ENCODE measurements at places on chromosomes 4 and X.

- no peak for DNase-seq
These were observed 180.3 kb upstream of the KLHL4 start for GRCh38 chrX:87337267-87337666.

DNA sequence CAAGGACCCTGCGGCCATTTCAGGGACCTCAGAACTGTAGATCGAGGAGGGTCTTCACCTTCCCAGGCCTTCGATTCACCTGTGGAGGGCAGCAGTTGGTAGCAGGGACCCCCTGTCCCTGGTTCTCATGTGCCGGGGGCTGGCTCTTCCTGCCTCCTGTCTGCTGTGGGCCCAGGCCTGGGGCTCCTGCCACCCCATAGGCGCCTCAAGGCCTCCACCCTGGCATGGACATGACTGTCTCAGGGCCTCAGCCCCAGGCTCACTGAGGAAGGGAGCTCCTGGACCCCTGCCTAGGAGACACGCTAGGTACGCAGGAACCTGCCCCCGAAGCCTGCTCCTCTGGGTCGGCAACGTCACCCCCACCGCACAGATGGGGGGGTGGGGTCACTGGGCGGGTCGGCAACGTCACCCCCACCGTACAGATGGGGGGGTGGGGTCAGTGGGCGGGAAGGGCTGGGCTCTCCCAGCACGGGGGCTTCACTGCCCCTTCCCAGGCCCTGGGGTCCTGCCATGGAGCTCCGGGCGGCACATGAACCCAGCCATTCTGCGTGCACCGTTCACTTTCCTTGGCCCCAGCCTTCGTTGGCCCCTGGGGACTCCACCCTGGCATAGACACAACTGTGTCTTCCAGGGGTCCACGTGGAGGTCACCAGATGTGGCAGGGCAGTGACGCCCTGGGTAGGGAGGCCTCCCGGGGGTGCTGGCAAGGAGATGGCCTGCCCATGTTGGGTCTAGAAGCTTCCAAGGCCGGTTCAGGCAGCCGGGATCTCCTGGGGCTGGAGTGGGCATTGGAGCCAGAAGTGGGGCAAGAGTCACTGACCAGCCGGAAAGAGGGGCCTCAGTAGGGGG lies 3.5 kb upstream of the HGFAC start:
- no peak for DNase-seq

DNA sequence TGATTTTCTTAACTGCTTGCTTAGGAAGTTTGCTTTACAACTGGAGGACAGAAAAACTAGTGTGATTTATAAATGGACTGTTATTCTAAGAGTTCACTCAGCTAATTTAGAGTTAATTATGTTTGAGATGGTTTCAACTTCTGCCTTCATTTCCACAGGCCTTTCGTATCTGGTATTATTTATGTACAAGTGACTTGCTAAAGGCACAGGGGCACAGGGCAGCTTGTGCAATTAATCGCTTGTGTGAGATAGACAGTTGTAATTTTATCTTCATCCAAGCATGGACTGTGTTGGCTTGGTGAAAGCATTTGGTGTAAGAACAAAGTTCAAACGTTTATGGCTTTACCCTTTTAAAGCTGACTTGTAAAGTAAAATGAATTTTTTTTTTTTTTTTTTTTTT lies 38.3 kb downstream of the GPAT3 start:
- DNase-seq, result no peak

DNA sequence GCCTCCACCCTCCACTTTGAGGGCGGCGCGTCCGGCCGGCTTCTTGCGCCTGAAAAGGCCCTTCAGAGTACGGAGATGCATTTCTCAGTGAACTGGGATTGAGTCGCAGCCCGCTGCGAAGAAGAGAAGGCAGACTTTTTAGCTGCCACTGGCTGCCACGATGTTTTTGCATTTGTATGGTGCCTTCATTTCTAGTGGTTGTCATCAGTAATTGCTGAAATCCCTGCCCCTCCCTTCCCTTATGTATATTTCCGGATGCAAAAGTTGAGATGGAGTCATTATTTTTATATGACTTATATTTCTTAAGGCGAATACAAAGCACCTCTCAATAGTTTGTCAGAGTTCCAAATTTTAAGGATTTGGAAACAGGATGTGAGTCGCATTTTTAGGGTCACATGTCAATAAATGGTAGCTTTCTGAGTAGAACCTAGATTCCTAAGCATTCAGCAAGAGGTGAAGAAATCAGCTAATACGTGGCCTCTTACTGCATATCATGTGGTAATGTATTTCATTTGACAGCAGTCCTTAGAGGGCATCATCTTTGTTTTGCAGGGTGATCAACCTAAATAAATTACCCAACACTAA lies 658 bp downstream of the ATP6AP2 start:
- DNase-seq, result no peak

DNA sequence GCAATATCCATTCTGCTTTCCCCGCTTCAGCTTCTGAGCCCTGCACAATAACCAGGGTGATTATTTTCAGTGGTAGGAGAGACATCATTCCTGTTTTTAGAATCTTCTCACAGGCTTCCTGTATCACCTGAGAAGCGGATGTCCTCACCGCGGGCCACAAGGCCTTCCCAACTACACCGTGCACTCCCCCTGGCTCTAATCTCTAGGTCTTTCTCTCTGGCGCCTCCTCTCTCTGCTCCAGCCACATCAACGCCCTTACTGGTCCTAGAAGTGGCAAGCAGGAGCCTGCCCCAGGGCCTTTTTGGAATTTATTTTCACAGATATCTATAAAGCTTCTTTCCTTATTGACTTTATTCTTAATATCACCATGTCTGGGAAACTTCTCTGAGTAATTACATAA lies 675.2 kb upstream of the FRG1 start:
- DNase-seq, result no peak

DNA sequence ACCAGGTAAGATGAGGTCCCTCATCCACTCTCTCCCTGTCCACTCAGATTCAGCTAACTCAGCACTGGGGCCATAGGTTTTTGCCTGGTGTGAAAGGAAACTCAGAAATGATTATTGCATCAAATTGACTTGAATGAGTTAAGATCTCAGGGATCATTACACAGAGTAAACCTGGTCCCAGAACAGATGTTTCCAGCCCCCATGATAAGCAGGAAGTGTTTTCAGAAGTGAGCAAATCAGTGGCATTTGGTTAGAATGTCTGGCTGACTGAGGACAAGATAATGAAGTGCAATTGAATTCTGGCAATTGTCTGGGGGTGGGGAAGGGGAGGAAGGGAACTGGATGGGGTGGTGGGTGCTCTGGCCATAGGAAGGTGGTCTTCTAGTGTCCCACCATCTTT lies 108.0 kb downstream of the CHIC2 start:
- DNase-seq, result no peak

GRCh38 chr4:123259676-123260646 lies 136.6 kb upstream of the SPRY1 start:
- no peak for DNase-seq

DNA sequence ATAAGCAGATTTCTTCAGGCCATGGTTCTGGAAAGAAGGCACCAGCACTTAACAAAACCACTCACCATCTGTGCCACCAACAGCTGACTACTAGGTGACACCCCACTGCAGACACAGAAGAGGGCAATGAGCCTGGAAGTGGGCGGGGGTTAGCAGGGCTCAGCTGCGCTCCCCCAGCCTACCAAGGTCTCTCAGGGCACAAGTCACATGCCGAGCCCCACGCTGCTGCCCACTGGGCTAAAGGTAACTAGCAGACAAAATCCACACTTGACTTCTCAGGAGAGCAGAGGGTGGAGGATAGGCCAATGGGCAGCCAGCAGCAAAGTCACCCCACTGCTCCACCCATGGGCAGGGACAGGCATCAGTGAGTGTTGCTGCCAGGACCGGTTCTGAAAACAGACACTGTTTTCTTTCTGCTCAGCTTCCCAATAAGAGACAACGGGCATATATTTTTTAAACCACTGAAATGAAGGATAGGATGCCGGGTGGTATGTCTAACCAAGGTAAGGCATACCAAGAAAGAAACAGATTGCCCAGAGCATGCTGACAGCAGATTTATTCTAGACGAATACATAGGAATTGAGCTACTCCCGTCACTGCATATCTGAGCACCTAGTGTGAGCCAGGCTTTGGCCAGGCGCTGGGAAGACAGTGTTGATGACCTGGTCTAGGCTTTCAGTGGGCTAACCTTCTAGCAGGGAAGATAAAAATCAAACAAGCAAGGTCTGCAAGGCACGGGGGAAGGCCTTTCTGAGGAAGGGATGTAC lies 20.1 kb downstream of the ACSL1 start:
- DNase-seq, result no peak

DNA sequence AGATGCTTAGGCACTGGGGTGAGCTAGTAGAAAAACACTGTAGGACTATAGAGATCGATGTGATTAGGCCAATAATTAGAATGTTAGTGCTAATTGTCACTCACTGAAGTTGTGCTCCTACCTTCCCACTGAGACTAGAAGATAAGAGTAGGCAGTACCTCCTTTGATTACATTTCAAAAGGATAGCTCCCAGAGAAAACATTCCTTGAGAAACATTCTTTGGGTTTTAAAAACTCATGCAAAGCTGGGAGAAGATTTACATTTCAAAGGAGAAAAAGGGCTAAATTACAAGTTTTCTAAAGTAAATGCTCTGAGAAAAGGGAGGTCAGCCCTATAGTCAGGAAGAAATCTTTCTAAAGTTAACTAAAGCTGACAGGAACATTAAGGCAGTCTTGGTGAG lies 860.3 kb upstream of the NDST4 start:
- no peak for DNase-seq

GRCh38 chrX:115892787-115893671 lies 277.5 kb upstream of the AGTR2 start:
- DNase-seq, result no peak

GRCh38 chrX:39750256-39750790 lies 347.4 kb downstream of the BCOR start:
- DNase-seq, result no peak

- no peak for DNase-seq
These were observed 46.4 kb upstream of the PRPS1 start for GRCh38 chrX:107581923-107582322.

GRCh38 chr4:82787342-82787741 lies 11.3 kb downstream of the SCD5 start:
- DNase-seq, result no peak

DNA sequence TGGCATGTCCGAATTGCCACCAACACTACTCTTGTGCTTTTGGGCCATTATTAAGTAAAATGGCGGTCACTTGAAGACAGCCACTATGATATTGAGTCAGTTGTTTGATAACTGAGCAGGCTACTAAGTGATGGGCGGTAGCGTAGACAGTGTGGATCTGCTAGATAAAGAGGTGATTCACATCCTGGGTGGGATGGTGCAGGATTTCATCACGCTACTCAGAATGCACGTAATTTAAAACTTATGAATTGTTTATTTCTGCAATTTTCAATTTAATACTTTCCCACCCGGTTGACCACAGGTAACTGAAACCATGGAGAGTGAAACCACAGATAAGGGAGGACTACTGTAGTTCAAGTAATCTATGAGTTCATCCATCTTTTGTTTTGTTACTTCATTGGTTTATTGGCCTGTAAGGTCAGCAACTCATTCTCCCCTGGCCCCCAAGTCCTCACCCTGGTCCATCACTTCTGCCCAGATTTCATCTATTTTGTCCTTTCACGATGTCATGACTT lies 2.9 kb downstream of the ARAF start:
- no peak for DNase-seq

DNA sequence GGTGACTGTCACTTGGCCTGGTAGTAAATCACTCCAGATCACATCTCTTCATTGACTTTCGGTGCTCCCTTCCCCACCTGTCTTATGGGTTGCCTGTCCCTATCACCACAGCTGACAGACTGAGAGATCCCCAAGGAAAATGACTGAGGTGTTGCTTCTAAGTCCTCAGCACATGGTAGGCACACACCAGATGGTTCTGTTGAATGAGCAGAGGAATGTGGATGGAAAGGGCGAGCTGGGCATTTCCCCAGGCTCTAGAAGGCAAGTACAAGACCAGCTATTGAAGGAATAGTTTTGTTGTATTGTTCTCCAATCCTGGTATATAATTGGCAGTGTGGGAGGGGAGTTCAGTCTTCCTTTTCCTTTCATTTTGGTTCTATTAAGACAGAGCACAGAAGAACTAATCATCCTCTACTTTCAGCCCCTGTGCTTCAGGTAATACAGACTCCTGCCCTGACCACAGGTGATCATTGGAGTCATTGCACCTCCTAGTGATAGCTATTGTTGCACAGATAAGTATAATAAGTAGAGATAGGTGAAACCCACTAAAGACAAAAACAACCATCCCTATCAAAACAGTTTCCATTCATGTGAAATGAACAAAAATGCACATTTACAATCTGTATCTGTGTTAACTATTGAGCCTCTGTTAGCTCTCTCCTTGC lies 158.6 kb downstream of the TRAM1L1 start:
- no peak for DNase-seq

DNA sequence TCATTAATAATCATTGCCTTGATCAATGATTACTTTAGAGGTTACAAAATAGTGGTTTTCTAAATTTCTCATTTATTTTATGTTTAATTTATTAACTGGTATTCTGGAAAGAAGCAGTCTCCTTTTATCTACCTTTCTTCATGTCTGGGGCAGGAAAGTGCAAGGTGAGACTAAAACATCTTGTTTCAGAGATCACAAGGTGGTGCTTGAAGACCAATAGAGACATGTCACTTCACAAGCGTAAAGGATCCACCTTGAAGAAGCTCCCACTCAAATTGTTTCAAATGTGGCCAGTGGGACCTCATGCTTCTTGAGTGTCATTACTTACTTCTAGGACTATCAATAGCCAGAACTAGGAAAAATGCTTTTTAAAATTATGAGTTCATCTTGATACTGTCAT lies 1568.7 kb downstream of the RPA4 start:
- no peak for DNase-seq

- DNase-seq, result no peak
These were observed 90.1 kb upstream of the RPL34 start for GRCh38 chr4:108529984-108530905.

GRCh38 chr4:1295405-1296055 lies 5.8 kb downstream of the MAEA start:
- DNase-seq, result no peak

DNA sequence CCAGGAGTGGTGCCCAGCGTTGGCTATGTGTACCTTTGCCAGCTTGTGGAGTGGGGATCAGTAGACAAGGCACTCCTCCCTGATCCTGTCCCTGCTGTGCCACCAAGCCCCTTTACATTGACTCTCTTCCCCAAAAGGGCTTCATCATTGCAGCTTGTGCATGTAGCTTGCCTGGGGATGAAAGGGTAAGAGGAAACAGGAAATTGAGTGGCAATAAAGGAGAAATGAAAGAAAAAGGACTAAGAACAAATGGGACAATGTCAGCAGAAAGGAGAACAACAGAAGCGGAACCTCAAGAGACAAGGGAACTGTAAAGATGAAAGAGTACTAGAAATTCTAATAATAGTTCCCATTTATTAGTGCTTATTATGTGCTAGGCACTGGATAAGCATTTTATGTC lies 8.7 kb upstream of the IL13RA1 start:
- no peak for DNase-seq

DNA sequence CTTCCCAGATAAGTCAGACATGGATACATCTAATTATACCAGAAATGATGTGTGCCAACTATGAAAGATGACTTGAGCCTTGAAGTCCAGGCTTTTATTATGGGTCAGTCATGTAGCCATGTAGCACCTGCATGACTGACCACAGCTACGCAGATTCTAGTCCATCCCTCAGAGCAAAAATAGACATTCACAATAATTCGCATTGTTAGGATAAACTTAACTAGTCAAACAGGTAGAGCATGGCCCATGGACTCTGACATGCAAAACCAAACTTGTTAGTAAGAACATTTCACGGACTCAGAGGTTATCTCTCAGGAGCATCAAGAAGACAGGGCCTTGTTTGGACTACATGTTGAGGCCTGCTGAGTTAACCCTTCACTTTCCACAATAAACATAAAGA lies 132.6 kb downstream of the PWWP3B start:
- no peak for DNase-seq

GRCh38 chr4:23234716-23235115 lies 542.0 kb downstream of the GBA3 start:
- no peak for DNase-seq

- no peak for DNase-seq
These were observed at the start of gene HTATSF1 for GRCh38 chrX:136497556-136498052. HTATSF1 (plus strand) TSS chrX:136497592; CDS start chrX:136497685, 93 bp downstream.

All from stimulated activated CD4-positive, alpha-beta T cell treated with anti-CD3 and anti-CD28 coated beads, Interleukin-1b, Interleukin-23, amount 100 ng/mL, for 24 hours (primary cell).